Activated CD4-positive, alpha-beta T cell treated with anti-CD3 and anti-CD28 coated beads for 36 hours (primary cell): ENCODE measurements at places on chromosomes 2 and 18. TPM values are rescaled to one million over a fixed set of nuclear protein-coding genes. Genes with fewer than 3 reads are reported as not detected.
A peak's percentile ranks its signal among the peaks of the same experiment; 100 is the strongest.

Gene VSNL1
- not detected for total RNA-seq

Gene RGPD3
- 0.05 TPM for total RNA-seq

Gene GAREM1
- total RNA-seq: not detected

Gene SNED1
- total RNA-seq: 0.69 TPM

Gene UCN
- 1.4 TPM for total RNA-seq

Gene SATB2
- 0.07 TPM for total RNA-seq

Gene LCT
- 0.16 TPM for total RNA-seq

Gene GAL3ST2
- total RNA-seq: 0.94 TPM

Gene DPP10
- total RNA-seq: not detected

Gene APOB
- total RNA-seq: not detected

Gene RAB27B
- total RNA-seq: 0.35 TPM

Gene MYL12B
- 301 TPM for total RNA-seq

Gene FAM228B
- total RNA-seq: 5.2 TPM

Gene PLB1
- total RNA-seq: 0.87 TPM

Gene IL36A
- total RNA-seq: not detected

GRCh38 chr2:105383432-105384166, 15.3 kb downstream of the FHL2 start:
- no peaks in the 10 kb centered on the region for H3K4me1 ChIP-seq
- no peak overlapping the region for H3K4me3 ChIP-seq
- no peaks in the 10 kb centered on the region for H3K27me3 ChIP-seq
- H3K36me3 ChIP-seq: peaks cover 2% of the 10 kb centered on the region
- no peak overlapping the region for H3K27ac ChIP-seq

DNA sequence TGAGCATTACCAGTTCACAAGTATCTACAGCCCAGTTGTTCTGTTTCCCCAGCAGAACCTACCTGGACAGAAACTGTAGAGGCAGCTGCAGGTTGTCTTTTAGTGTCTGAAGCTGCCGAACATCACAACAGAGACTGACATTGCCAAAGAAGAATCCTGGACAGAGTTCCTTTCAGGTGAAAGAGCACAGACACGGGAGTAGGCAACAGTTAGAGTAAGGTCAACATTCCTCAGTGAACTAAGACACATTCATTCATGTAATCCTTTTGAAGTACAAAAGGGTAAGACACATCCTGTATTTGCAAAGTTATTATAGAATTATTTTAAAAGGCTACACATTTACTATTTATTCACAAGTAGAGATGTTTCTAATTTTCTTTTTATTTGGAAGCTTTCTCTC, 14.3 kb downstream of the NPC1 start:
- H3K4me3 ChIP-seq: no peak overlapping the region
- peaks cover 46% of the 10 kb centered on the region for H3K36me3 ChIP-seq
- no peaks in the 10 kb centered on the region for H3K27me3 ChIP-seq
- no peak overlapping the region for H3K27ac ChIP-seq
- peaks cover 27% of the 10 kb centered on the region for H3K4me1 ChIP-seq

DNA sequence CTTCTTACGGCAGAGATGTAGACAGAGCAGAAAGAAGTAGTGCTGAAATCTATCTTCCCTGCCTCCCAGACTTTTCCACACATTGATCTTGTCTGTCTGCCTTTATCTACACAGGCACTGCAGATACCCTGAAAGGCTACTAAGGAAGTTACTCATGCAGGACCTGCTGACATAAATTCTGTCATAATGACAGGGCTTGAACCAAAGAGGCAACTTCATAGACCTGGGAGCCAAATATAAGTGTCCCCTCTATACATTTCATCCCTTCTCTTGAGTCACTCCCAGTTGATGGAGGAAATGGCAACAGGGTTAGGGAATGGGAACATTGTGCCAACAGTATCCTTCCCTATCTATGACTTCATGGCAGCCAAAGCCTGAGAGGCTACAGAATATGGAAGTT, 157.5 kb downstream of the TNS1 start:
- no peak overlapping the region for H3K4me3 ChIP-seq
- no peak for DNase-seq
- no peaks in the 10 kb centered on the region for H3K4me1 ChIP-seq
- no peaks in the 10 kb centered on the region for H3K36me3 ChIP-seq
- peaks cover 2% of the 10 kb centered on the region for H3K27me3 ChIP-seq
- H3K27ac ChIP-seq: no peak overlapping the region

- H3K27ac ChIP-seq: no peak overlapping the region
- no peak for DNase-seq
- peaks cover 5% of the 10 kb centered on the region for H3K27me3 ChIP-seq
- H3K4me1 ChIP-seq: peaks cover 8% of the 10 kb centered on the region
- no peak overlapping the region for H3K4me3 ChIP-seq
Observed at GRCh38 chr18:50359806-50360205, 15.0 kb upstream of the SKA1 start.

DNA sequence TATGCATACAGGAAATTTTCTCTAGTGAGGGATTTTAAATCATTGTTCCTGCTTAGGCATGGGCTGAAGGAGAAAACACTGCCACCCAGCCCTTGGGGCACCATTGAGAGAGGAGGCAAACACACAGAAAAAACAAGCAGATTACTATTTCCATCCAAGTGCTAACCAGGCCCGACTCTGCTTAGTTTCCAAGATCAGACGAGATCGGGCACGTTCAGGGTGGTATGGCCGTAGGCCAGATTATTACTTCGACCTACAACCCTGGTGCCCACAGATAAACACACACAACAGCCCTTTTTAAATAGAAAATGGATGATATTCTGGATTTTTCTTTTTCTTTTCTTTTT, 45.4 kb upstream of the RHOB start:
- H3K36me3 ChIP-seq: no peaks in the 10 kb centered on the region
- no peak overlapping the region for H3K27ac ChIP-seq
- no peaks in the 10 kb centered on the region for H3K4me1 ChIP-seq
- no peak overlapping the region for H3K4me3 ChIP-seq
- no peak for DNase-seq

DNA sequence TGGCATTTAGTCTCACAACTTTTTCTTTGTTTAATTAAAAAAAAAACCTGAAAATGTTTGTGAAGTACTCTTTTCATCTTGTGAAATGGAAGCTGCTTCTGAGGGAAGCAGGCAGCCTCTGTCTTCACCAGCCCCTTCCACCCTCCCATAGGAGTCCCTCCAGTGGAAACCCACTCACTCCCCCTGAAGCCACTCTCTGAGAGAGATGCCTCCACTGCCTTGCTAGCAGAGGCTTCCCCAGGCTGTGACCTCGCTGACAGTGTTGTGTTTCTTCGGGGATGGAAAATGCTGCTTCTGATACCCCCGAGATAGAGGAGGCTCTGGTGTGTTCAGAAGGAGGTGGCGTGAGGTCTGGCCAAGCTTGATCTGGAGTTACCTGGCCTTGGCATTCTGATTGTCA, 59.9 kb downstream of the SH3RF3 start:
- H3K27ac ChIP-seq: no peak overlapping the region
- H3K36me3 ChIP-seq: no peaks in the 10 kb centered on the region
- peaks cover 1% of the 10 kb centered on the region for H3K27me3 ChIP-seq
- H3K4me1 ChIP-seq: no peaks in the 10 kb centered on the region
- no peak overlapping the region for H3K4me3 ChIP-seq

GRCh38 chr2:228802181-228803071, 468.7 kb downstream of the PID1 start:
- H3K4me3 ChIP-seq: no peak overlapping the region
- H3K27ac ChIP-seq: no peak overlapping the region
- H3K36me3 ChIP-seq: no peaks in the 10 kb centered on the region
- H3K4me1 ChIP-seq: no peaks in the 10 kb centered on the region

GRCh38 chr2:174210862-174211261, 37.5 kb downstream of the OLA1 start:
- H3K4me3 ChIP-seq: no peak overlapping the region
- H3K27ac ChIP-seq: no peak overlapping the region

DNA sequence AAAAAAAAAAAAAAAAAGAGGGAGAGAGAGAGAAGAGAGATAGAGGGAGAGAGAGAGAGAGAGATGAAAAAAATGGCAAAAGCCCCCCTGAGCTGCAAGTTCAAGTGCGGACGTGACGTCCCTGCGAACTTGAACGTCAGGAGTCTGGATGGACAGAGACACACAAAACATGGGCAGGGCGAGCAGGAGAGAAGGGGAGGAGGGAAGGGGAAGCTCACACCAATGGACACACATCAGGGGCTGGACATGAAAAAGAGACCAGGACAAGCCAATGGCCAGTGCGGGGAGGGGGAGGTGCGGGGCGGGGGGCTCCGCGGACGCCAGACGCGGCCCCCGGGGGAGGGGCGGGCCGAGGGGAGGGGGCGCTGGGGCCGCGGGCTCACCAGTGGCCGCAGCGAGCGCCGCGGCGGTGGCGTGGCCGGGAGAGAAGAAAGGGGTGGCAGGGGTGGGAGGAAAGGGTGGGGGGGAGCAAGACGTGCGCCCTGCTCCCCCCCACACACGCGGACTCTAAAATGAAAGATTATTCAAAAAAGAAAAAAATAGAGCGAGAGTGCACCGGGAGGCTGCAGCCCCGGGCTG, at the start of gene BCL11A:
Gene BCL11A, minus strand, starts transcription at position 160 of the 579 bp plus-strand sequence. CDS start 384 bp downstream, outside the sequence.
- H3K36me3 ChIP-seq: no peaks in the 10 kb centered on the region
- H3K4me3 ChIP-seq: peak within 1 kb of the TSS; percentile 72
- H3K27ac ChIP-seq: no peak within 1 kb of the TSS
- peaks cover 45% of the 10 kb centered on the region for H3K4me1 ChIP-seq
- H3K27me3 ChIP-seq: peaks cover 42% of the 10 kb centered on the region
- peak; percentile 41 for DNase-seq

- peaks cover 2% of the 10 kb centered on the region for H3K36me3 ChIP-seq
- no peak overlapping the region for H3K4me3 ChIP-seq
- H3K27ac ChIP-seq: no peak overlapping the region
- H3K27me3 ChIP-seq: no peaks in the 10 kb centered on the region
- DNase-seq: no peak
Observed at GRCh38 chr2:143481237-143481623, 352.0 kb downstream of the ARHGAP15 start.

GRCh38 chr2:68936889-68937288, 15.8 kb downstream of the GKN2 start:
- H3K27ac ChIP-seq: no peak overlapping the region
- H3K36me3 ChIP-seq: no peaks in the 10 kb centered on the region
- DNase-seq: no peak

DNA sequence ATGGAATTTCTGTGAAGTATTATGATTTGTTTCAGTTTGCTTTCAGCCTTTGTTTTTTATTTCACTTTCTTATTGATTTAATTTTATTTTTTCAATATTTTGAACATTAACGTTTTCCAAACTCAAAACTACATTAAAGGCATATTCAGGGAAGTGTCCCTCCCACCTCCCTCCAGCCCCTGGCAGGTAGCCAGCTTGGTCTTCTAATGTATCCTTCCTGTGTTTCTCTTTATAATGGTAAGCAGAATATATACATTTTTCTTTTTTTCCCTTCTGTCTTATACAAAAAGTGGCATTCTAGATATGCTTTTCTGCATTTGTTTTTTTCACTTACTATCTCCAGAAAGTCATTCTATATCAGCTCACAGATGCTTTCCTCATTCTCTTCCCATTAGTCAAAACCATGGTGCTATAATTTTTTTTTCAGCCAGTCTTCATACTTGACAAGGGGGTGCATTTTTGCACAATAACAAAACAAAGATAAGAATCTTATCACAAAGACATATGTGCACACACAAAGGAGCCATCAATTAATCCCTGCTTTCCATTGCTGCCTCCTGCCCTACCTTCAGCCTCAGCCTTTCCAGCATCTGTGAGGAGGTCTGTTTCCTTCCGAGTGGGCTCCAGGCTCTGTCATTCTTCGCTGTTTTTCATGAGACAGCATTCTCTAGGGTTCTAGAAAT, 33.7 kb upstream of the TMEM177 start:
- H3K27me3 ChIP-seq: peaks cover 6% of the 10 kb centered on the region
- DNase-seq: no peak
- H3K4me3 ChIP-seq: no peak overlapping the region
- no peak overlapping the region for H3K27ac ChIP-seq
- H3K4me1 ChIP-seq: peaks cover 2% of the 10 kb centered on the region

- no peak overlapping the region for H3K4me3 ChIP-seq
- no peak overlapping the region for H3K27ac ChIP-seq
- no peaks in the 10 kb centered on the region for H3K27me3 ChIP-seq
- no peaks in the 10 kb centered on the region for H3K4me1 ChIP-seq
- DNase-seq: no peak
Observed at GRCh38 chr18:66792466-66792865, 188.6 kb upstream of the CDH19 start.

DNA sequence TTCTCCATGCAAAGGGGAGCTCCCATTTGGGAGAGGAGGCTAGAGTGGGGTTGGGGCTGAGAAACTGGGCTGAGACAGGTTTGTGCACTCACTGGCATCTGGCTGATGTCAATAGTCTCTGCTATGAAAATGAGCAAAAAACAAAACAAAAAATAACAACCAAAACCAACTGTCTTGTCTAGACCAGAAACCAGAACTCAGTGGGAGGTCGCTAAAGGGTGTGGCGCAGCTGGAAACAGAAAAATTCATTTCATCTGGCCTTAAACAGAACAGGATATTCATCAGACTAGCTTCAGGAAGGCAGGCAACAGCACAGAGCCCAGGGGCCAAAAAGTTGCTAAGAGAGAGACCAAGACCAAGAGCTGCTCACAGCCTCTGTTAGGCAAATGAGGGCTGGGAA, 126.1 kb downstream of the THNSL2 start:
- no peaks in the 10 kb centered on the region for H3K36me3 ChIP-seq
- H3K4me1 ChIP-seq: no peaks in the 10 kb centered on the region
- no peak for DNase-seq
- H3K4me3 ChIP-seq: no peak overlapping the region

GRCh38 chr18:42024131-42024530, 69.1 kb downstream of the PIK3C3 start:
- no peak for DNase-seq
- peaks cover 12% of the 10 kb centered on the region for H3K36me3 ChIP-seq
- no peaks in the 10 kb centered on the region for H3K27me3 ChIP-seq
- H3K27ac ChIP-seq: no peak overlapping the region
- peaks cover 30% of the 10 kb centered on the region for H3K4me1 ChIP-seq

DNA sequence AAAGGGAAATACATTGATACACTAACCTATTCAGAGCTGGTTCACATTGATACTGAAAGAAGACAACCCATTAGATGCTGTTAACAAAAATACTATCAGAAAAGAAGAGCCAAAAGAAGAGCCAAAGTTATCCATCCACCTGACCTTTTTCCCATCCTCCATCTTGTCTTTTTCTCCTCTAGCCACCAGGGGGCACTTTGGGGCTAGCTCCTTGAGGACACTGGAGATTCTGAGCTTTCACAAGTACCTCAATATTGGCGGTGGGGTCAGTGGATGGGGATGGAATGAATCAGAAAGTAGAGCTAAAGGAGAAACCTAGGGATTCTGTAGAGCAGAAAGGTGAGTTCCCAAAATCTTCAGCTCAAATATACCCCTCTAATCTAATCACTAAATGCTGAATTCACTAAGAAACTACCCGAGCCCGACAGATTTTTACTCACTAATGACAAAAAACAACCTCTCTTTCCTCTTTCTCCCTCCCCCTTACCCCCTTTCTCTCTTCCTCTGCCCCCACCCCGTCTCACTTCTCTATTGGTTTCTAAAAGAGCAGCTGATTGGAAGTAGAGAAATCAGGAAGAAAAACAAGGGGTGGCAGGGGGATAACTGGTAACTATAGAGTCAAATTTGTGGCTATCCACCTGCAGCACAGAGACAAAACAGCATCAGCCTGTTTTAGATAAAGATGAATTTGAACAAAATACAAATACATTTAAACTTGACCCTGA, 203.3 kb downstream of the TCF4 start:
- H3K27me3 ChIP-seq: no peaks in the 10 kb centered on the region
- no peaks in the 10 kb centered on the region for H3K4me1 ChIP-seq
- peak; percentile 19 for DNase-seq
- no peak overlapping the region for H3K4me3 ChIP-seq
